ENCODE measurements at places on chromosomes 13 and 19. TPM values are rescaled to one million over a fixed set of nuclear protein-coding genes. Genes with fewer than 3 reads are reported as not detected.

Gene MIER2
- 9.0 TPM for total RNA-seq

- DNase-seq: peak; percentile 55
These were observed 14.6 kb downstream of the CBARP start for GRCh38 chr19:1223018-1223855.

Gene BRSK1
- total RNA-seq: 0.17 TPM

Gene CCL25
- not detected for total RNA-seq

DNA sequence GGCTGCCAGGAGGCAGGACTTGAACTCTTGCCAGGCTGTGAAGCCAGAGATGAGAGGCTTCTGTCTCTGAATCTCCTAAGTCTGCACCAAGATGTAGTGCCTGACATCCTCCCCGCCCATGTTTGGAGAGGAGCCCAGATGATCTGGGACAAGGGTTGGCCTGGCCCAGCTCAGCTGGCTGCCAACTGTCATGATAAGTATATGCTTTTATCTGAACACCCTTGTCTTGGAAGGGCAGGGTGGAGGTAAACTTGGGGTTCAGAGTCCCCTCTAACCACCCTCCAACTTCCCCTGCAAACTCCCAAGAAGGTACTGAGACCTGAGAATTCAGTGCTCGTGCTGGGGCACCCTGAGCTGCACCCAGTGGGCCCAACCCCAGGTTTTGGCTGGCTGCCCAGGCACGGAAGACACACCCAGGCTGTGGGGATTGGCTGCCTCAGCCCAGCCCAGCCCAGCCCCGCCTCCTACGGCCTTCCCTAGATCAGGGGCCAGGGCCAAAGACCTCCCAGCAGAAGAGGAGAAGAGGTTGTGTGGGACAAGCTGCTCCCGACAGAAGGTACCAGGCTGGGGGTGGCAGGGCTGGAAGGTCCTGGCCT is at the start of gene CYP4F12:
CYP4F12 (plus strand) TSS at position 508 of the 596 bp plus-strand sequence. CDS start 443 bp downstream, outside the sequence.
- DNase-seq: peak; percentile 59

GRCh38 chr13:113074876-113075275 is 30.7 kb upstream of the F7 start:
- no peak for DNase-seq

DNA sequence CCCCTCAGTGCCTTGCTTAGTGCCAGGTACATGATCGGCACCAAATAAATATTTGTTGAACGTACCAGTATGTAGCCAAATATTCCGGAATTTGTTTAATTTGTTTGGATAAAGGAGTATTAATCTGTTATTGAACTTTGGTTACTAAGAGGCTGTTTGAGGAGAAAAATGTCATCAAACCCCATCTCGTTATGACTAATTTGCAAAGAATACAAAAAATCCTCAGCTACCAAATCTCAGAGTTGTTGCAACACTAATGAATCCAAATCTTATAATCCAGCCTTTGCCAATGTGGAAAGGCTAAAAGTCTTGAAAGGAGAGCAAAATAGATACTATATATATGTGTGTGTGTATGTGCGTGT is 79.5 kb downstream of the KLF5 start:
- peak; percentile 60 for DNase-seq

GRCh38 chr13:96075953-96076543 is 13.9 kb upstream of the HS6ST3 start:
- peak; percentile 23 for DNase-seq

All from M059J (cell line).